ENCODE measurements at places on chromosomes 13 and 19.

DNA sequence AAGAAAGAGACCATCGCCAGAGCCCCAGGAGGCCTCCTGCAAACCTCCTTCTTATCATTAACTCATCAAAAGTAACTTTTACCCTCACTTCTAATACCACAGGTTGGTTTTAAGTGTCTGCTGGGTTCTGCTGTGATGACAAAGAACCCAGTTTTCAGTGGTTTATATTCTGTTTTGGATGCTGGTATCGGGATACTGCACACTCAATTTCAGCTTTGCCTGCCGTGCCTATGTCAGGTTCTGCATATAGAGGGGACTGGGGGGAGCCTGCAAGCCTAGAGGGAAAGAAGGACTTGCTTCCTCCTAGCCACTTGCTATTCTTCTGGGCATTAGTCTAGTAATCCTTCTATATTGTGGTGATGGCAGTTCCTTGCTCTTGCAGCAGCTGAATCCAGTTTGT is 242.4 kb downstream of the KCNRG start:
- no peaks in the 10 kb centered on the region for H3K36me3 ChIP-seq
- H3K27me3 ChIP-seq, result no peaks in the 10 kb centered on the region
- no peak overlapping the region for H3K4me3 ChIP-seq
- no peak overlapping the region for H3K27ac ChIP-seq

- peak overlapping the region; percentile 1 for H3K4me3 ChIP-seq
- H3K36me3 ChIP-seq, result no peaks in the 10 kb centered on the region
- peak overlapping the region; percentile 95 for H3K27ac ChIP-seq
These were observed 3.8 kb downstream of the KCTD12 start for GRCh38 chr13:76882431-76882830.

- DNase-seq, result no peak
- no peaks in the 10 kb centered on the region for H3K36me3 ChIP-seq
- H3K4me1 ChIP-seq, result peaks cover 16% of the 10 kb centered on the region
- peaks cover 23% of the 10 kb centered on the region for H3K27me3 ChIP-seq
- no peak overlapping the region for H3K4me3 ChIP-seq
- H3K27ac ChIP-seq, result no peak overlapping the region
These were observed 364 bp downstream of the CKM start for GRCh38 chr19:45322311-45322710.

- H3K27me3 ChIP-seq, result no peaks in the 10 kb centered on the region
- no peaks in the 10 kb centered on the region for H3K4me1 ChIP-seq
- H3K27ac ChIP-seq, result no peak overlapping the region
- H3K4me3 ChIP-seq, result no peak overlapping the region
- no peak for DNase-seq
These were observed 108.2 kb downstream of the DACH1 start for GRCh38 chr13:71758828-71759227.

- no peaks in the 10 kb centered on the region for H3K27me3 ChIP-seq
- no peak for DNase-seq
- H3K4me3 ChIP-seq, result no peak overlapping the region
- no peaks in the 10 kb centered on the region for H3K36me3 ChIP-seq
- H3K27ac ChIP-seq, result no peak overlapping the region
These were observed 719.7 kb upstream of the MIR17HG start for GRCh38 chr13:90627813-90628212.

DNA sequence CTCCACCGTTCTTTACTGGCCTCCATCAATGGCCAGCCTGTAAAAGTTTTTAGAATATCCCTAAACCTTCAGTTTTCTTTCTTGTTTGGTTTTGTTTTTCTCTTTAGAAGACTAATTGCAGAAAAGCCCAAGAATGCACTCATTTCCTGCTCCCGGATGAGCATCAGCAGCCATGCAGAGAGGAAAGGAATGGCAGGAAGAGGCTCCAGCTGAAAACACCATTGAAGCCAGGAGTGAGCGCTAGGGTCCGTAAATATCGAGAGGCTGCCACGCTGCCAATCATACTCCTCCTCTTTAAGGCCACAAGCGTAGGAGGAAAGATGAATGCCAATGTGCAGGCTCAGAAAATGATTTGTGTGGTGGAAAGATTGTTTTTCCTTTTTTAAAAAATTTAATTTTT is 57.4 kb upstream of the UBE2L5 start:
- DNase-seq, result no peak
- H3K4me3 ChIP-seq, result no peak overlapping the region
- H3K27me3 ChIP-seq, result no peaks in the 10 kb centered on the region

DNA sequence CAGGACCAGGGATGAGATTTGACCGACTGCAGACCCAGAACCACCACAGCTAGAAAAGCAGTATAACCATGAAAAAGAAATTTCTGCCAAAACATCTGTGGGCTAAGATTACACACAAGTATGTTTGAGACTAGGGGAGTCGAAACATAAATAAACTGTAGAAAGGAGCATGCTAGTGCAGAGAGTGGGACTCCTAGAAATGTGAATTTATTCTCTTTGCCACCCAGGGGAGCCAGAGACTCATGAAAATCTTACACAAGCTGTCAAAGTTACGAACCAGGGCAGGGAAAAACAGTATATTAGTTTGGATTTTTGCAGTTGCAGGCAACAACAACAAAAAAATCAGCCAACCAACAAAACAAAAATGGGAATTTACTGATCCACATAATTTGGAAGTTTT is 12.3 kb upstream of the HSPH1 start:
- H3K4me1 ChIP-seq, result no peaks in the 10 kb centered on the region
- H3K4me3 ChIP-seq, result no peak overlapping the region
- DNase-seq, result no peak
- H3K36me3 ChIP-seq, result no peaks in the 10 kb centered on the region
- H3K27me3 ChIP-seq, result no peaks in the 10 kb centered on the region
- no peak overlapping the region for H3K27ac ChIP-seq

- no peaks in the 10 kb centered on the region for H3K4me1 ChIP-seq
- H3K27ac ChIP-seq, result no peak overlapping the region
- peaks cover 63% of the 10 kb centered on the region for H3K27me3 ChIP-seq
- H3K4me3 ChIP-seq, result no peak overlapping the region
- H3K36me3 ChIP-seq, result no peaks in the 10 kb centered on the region
These were observed 6.7 kb downstream of the CAMSAP3 start for GRCh38 chr19:7602240-7602934.

DNA sequence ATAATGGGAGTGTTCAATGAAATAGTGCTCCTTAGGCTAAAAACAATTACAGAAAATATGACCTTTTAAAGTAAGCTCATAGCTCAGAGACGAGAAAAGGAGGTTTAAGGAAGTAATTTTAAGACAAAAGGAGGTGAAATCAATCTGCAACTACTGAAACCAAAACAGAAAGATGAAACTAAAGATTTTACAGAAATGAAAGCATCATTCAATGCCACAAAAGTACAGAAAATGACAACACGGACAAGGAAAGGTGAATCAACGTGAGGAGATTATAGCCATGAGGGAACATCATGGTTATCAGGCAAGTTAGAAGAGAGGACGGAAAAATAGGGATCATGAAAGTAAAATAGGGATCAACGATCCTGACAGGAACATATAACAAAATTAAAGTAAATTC is 745.2 kb downstream of the PCDH17 start:
- H3K4me1 ChIP-seq, result no peaks in the 10 kb centered on the region
- H3K27ac ChIP-seq, result no peak overlapping the region
- no peak for DNase-seq

DNA sequence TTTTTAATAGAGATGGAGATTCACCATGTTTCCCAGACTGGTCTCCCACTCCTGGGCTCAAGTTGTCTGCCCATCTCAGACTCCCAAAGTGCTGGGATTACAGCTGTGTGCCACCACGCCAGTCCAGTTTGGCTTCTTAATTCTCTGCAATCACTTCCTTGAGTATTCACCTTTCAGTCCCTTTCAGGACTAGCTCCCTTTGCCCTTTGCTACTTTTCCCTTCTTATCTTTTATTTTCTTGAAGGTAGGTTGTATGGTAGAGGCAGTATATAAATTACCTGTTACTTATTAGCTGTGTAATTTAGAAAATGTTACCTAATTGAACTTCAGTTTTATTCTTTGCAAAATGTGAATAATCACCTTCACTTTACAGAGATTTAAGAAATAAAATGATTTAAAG is 285.8 kb downstream of the FGF9 start:
- no peaks in the 10 kb centered on the region for H3K36me3 ChIP-seq
- no peak overlapping the region for H3K4me3 ChIP-seq
- H3K4me1 ChIP-seq, result no peaks in the 10 kb centered on the region
- no peaks in the 10 kb centered on the region for H3K27me3 ChIP-seq

GRCh38 chr19:48117515-48118130 is 7.0 kb upstream of the PLA2G4C start:
- no peak for DNase-seq
- H3K4me1 ChIP-seq, result peaks cover 5% of the 10 kb centered on the region
- peak overlapping the region; percentile 39 for H3K4me3 ChIP-seq

GRCh38 chr13:32079587-32079986 is 48.0 kb downstream of the FRY start:
- H3K27ac ChIP-seq, result no peak overlapping the region
- no peak for DNase-seq
- H3K4me3 ChIP-seq, result no peak overlapping the region
- H3K4me1 ChIP-seq, result no peaks in the 10 kb centered on the region

DNA sequence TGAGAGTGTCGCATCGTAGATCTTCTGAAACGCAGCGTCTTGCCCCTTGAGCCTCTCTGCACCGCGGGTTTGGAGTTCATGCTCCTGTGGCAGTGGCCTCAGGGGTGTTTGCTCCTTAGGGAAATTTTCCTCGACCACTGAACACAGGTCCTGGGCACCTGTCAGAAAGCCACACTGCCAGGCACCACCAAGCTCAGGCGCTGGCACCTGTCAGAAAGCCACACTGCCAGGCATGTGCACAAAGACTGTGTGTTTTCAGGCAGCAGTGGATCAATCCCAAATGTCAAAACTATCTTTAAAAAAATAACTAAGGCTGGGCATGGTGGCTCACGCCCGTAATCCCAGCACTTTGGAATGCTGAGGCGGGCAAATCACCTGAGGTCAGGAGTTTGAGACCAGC is 87.1 kb downstream of the ATP11A start:
- no peak overlapping the region for H3K4me3 ChIP-seq
- no peak overlapping the region for H3K27ac ChIP-seq
- no peaks in the 10 kb centered on the region for H3K27me3 ChIP-seq
- no peak for DNase-seq
- no peaks in the 10 kb centered on the region for H3K36me3 ChIP-seq

DNA sequence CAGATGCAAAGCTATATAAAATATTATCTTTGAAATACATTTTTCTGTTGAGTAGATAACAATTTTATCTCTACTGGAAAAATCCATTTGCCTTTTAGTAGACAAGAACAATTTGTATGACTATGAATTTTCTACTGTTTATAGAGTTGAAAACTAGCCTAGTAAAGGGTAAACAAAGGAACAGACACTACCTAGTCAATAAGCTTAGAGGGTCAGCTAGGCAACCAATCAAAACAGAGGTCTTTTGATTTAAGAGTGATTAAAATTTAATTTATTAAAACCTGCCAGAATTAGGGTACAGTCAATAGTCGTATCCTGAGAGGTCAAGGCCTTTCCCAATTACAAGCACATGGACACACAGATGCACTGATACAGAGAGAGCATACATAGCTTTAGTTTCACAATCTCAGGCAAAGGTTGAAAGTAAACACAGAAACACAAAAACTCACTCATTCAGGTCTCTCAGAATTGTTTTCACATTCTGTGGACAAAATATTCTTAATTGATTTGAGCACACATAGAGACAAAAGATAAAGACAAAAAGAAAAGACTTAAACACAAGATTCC is 24.5 kb upstream of the GPC6 start:
- H3K36me3 ChIP-seq, result no peaks in the 10 kb centered on the region
- DNase-seq, result no peak
- no peak overlapping the region for H3K27ac ChIP-seq
- no peaks in the 10 kb centered on the region for H3K27me3 ChIP-seq
- no peaks in the 10 kb centered on the region for H3K4me1 ChIP-seq

GRCh38 chr13:48449656-48450055 is 36.7 kb upstream of the LPAR6 start:
- H3K36me3 ChIP-seq, result no peaks in the 10 kb centered on the region
- peaks cover 26% of the 10 kb centered on the region for H3K4me1 ChIP-seq
- DNase-seq, result no peak
- peak overlapping the region; percentile 24 for H3K27ac ChIP-seq

- peak overlapping the region; percentile 62 for H3K4me3 ChIP-seq
- no peaks in the 10 kb centered on the region for H3K4me1 ChIP-seq
- peak; percentile 88 for DNase-seq
- peak overlapping the region; percentile 77 for H3K27ac ChIP-seq
- no peaks in the 10 kb centered on the region for H3K27me3 ChIP-seq
These were observed 471 bp downstream of the DACH1 start for GRCh38 chr13:71866335-71867130.

DNA sequence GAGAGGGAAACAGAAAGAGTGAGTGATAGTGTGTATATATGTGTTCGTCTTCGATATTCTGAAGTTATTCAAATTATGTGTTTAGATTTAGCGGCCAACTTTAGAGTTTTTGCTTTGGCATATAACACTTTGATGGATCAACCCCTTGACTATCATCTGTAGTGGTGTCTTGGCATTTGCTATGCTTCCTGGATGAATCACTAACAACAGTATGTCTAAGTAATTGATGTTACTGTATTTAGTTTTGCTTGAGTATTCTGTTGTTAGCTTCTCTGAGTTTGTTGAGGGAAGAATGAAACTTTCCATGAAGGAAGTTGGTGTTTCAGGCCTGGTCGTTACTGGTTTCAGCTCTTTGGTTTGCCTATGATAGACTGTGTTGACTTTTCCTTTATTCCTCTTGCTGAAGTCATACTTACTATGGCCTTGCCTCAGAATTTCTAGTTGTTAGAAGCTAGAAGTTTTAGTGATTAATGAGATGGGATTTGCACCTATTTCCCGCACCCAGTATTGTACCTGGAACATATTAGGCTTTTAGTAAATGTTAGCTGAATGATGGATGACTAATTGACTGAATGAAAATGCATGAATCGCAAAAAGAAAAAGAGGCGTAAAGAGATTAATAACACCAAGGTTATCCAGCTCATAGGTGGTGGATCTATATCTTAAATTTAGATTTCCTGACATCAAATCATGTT is 20.7 kb downstream of the NDFIP2 start:
- H3K27me3 ChIP-seq, result no peaks in the 10 kb centered on the region
- no peaks in the 10 kb centered on the region for H3K4me1 ChIP-seq
- H3K27ac ChIP-seq, result no peak overlapping the region
- no peak overlapping the region for H3K4me3 ChIP-seq

DNA sequence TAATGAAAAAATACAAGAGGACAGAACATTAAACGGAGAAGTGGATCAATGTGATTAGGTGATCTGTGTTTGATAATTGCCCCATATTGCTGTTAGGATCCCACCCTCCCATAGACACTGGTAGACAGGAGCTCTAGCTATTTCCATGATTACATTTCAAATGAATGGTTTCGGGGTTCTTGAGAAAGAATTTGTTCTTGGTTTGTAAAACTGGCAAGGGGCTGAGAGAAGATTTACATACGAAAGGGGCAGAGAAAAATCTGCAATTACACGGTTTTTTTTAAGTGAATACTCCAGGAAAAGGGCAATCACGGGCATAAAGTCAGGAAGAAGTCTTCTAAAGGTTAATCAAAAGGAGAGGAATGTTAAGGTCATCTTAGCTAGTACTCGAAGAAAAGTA is 2125.7 kb upstream of the PCDH20 start:
- no peak overlapping the region for H3K27ac ChIP-seq
- H3K27me3 ChIP-seq, result no peaks in the 10 kb centered on the region
- no peak for DNase-seq
- H3K36me3 ChIP-seq, result no peaks in the 10 kb centered on the region
- no peak overlapping the region for H3K4me3 ChIP-seq

- H3K27me3 ChIP-seq, result no peaks in the 10 kb centered on the region
- no peaks in the 10 kb centered on the region for H3K4me1 ChIP-seq
- no peak overlapping the region for H3K27ac ChIP-seq
These were observed 210.9 kb downstream of the NALCN start for GRCh38 chr13:101205408-101205807.

Measured in spleen (tissue), 13 donors.